Endothelial cell of umbilical vein (primary cell): ENCODE measurements at places on chromosomes 11 and 22. TPM values are rescaled to one million over a fixed set of nuclear protein-coding genes. Genes with fewer than 3 reads are reported as not detected.

OR8G1 gene
- not detected in 2 replicates for polyA plus RNA-seq

UFD1 gene
- 221 and 228 TPM in 2 replicates for polyA plus RNA-seq

KDM4E gene
- not detected in 2 replicates for polyA plus RNA-seq

DEUP1 gene
- not detected in 2 replicates for polyA plus RNA-seq

DNA sequence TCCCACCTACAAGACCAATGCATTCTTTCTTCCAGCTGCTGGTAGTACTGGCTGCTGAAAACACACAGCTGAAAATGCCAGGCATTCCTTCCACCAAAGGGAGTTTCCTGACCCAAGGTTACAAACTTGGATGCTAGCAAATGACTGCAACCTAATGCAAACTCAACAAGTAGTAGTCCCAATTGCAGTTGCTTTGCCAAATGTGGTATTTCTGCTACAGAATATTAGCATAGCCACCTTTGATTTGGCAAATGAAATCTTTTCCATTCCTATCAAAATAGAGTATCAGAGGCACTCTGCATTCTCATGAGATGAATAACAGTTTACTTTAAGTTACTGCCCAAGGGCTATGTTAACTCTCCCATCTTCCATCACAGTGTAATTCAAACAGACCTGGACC lies 172.0 kb upstream of the ARHGAP42 start:
- DNase-seq: no peak
